Activated T-helper 2 cell treated with anti-CD3 and anti-CD28 coated beads, Interferon-gamma antibody, Interleukin-2, Interleukin-4, amounts not matched to agents 10 μg/mL and 5 μg/mL and 100 μg/mL, durations not matched to agents 14 hours and 24 hours and 36 hours (primary cell): ENCODE measurements at places on chromosomes 2 and 18. TPM values are rescaled to one million over a fixed set of nuclear protein-coding genes. Genes with fewer than 3 reads are reported as not detected.

- DNase-seq: no peak
- H3K4me3 ChIP-seq: no peak overlapping the region
- H3K27me3 ChIP-seq: peaks cover 1% of the 10 kb centered on the region
- no peak overlapping the region for H3K27ac ChIP-seq
Measured at GRCh38 chr18:55522011-55522410, 66.0 kb downstream of the TCF4 start.

DNA sequence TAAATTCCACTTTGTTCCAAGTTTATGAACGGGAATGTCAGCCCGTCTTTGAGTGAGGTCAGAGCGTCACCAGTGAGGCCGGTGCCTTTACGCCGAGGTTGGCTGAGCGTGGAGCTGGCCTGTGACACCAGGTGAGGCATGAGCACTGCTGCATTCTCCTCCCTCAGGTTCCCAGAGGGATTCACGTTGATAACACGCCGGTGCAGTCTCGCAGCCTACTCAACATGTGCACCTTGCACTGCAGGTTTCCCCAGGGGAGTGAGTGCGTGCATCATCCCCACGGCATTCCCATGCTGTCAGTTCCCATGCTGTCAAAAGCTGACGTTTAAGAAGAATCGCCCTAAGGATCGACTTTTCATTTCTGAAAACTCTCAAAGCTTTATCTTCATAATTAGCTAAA, 213.3 kb downstream of the LDLRAD4 start:
- no peak overlapping the region for H3K4me3 ChIP-seq
- DNase-seq: no peak
- peaks cover 42% of the 10 kb centered on the region for H3K4me1 ChIP-seq
- H3K36me3 ChIP-seq: no peaks in the 10 kb centered on the region
- H3K27me3 ChIP-seq: no peaks in the 10 kb centered on the region

DNA sequence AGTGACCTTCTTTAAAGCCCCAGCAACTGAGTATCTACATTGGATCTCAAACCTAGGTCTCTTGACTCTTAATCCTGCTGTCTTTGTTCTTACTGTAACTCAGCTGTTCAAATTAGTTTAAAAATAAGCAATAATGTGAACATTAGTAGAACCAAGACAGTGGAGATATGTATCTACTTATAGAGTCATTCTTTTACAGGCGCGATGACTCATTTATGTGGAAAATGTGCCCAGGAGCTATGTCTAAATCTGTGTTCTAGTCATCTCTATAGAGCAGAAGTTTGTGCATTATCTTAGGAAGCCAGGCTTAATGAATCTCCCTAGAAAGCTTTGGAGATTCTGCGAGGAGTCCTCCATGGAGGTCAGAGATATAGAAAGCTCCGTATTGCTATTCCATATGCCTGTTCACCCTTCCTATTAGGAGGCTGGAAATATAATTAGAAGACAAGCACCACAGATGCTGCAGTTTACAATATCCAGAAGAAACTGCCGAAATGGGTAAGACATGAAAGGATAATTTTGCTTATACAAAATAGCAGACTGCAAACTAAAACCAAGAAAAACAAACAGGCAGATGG, 211.6 kb downstream of the TRIB2 start:
- H3K4me1 ChIP-seq: peaks cover 12% of the 10 kb centered on the region
- H3K36me3 ChIP-seq: no peaks in the 10 kb centered on the region
- no peak overlapping the region for H3K27ac ChIP-seq
- no peak for DNase-seq
- no peak overlapping the region for H3K4me3 ChIP-seq
- H3K27me3 ChIP-seq: peaks cover 27% of the 10 kb centered on the region

DNA sequence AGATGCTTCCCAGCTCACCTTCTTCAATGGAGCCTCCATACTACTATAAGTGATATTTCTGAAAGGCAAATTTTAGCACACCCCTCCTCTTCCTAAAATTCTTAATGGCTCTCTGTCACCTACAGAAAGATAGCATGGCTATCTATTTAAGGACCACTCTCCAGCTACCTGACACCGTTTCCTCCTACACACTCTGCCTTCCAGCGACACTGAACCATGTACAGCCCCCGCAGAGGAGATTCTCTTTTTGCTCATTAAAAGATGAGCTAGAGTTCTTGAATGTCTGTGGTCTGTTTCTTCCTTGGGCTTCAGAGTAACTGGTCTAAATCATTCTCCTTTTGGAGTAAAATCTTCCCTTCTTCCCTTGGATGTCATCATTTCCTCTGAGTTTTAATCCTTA, 38.4 kb upstream of the GAREM1 start:
- no peak overlapping the region for H3K4me3 ChIP-seq
- no peaks in the 10 kb centered on the region for H3K36me3 ChIP-seq
- peaks cover 9% of the 10 kb centered on the region for H3K27me3 ChIP-seq
- no peak for DNase-seq
- H3K4me1 ChIP-seq: peaks cover 4% of the 10 kb centered on the region

- H3K27me3 ChIP-seq: no peaks in the 10 kb centered on the region
- H3K4me3 ChIP-seq: no peak overlapping the region
- no peak for DNase-seq
- no peak overlapping the region for H3K27ac ChIP-seq
Measured at GRCh38 chr2:232129483-232129882, 168.0 kb downstream of the DIS3L2 start.

- H3K4me3 ChIP-seq: no peak overlapping the region
- H3K4me1 ChIP-seq: peaks cover 13% of the 10 kb centered on the region
- no peaks in the 10 kb centered on the region for H3K27me3 ChIP-seq
- H3K36me3 ChIP-seq: peaks cover 20% of the 10 kb centered on the region
- no peak overlapping the region for H3K27ac ChIP-seq
Measured at GRCh38 chr2:71130905-71131244, 441 bp downstream of the MPHOSPH10 start.

DNA sequence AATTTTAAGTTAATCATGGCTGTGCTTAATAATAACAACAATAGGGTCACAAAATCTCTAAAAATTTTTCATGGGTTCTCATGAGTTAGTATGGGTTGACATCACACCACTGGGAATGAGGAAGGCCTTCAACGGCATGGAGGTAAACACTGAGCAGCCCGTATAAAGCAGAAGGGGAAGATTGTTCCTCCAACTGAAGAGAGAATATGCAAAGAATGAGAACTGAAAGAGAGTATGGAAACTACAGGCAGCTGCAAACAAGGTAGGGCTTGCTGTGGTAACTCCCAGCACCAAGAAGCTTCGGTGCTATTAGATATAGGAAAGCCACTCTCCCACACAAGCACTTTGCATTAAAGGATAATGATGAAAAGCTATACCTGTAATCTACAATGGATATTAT, 1242.3 kb upstream of the CELF4 start:
- H3K36me3 ChIP-seq: no peaks in the 10 kb centered on the region
- no peak for DNase-seq
- no peak overlapping the region for H3K4me3 ChIP-seq
- no peak overlapping the region for H3K27ac ChIP-seq

DNA sequence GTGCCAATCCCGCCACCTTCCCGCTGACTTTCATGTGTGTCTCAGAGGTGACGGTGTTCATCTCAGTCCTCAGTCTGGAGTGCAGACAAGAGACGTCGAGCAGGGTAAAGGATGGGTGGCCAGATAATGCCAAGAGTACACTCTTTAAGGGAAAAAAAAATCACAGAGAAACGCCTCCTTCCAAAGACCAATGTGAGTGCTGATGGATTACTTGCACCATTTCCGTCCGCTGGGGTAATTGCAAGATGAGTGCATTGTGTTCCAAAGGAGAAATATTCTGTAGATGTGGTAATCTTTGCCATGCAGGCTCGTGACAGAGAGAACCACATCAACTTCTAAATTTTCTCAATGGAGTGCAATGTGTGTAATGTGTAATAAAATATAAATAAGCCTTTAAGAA, 81.0 kb downstream of the KLHL29 start:
- no peak overlapping the region for H3K4me3 ChIP-seq
- H3K27me3 ChIP-seq: peaks cover 20% of the 10 kb centered on the region
- no peak for DNase-seq
- no peaks in the 10 kb centered on the region for H3K36me3 ChIP-seq
- peaks cover 3% of the 10 kb centered on the region for H3K4me1 ChIP-seq

GRCh38 chr2:143680885-143681405, 551.7 kb downstream of the ARHGAP15 start:
- DNase-seq: no peak
- no peaks in the 10 kb centered on the region for H3K27me3 ChIP-seq
- peaks cover 19% of the 10 kb centered on the region for H3K36me3 ChIP-seq
- no peak overlapping the region for H3K27ac ChIP-seq
- H3K4me1 ChIP-seq: no peaks in the 10 kb centered on the region
- no peak overlapping the region for H3K4me3 ChIP-seq

- DNase-seq: no peak
- no peaks in the 10 kb centered on the region for H3K4me1 ChIP-seq
- H3K27me3 ChIP-seq: no peaks in the 10 kb centered on the region
- no peak overlapping the region for H3K4me3 ChIP-seq
- H3K27ac ChIP-seq: no peak overlapping the region
Measured at GRCh38 chr2:235080101-235080500, 128.3 kb downstream of the SH3BP4 start.

GRCh38 chr2:202043475-202043874, 9.8 kb downstream of the FZD7 start:
- peaks cover 39% of the 10 kb centered on the region for H3K27me3 ChIP-seq
- no peaks in the 10 kb centered on the region for H3K36me3 ChIP-seq
- no peak overlapping the region for H3K4me3 ChIP-seq

DNA sequence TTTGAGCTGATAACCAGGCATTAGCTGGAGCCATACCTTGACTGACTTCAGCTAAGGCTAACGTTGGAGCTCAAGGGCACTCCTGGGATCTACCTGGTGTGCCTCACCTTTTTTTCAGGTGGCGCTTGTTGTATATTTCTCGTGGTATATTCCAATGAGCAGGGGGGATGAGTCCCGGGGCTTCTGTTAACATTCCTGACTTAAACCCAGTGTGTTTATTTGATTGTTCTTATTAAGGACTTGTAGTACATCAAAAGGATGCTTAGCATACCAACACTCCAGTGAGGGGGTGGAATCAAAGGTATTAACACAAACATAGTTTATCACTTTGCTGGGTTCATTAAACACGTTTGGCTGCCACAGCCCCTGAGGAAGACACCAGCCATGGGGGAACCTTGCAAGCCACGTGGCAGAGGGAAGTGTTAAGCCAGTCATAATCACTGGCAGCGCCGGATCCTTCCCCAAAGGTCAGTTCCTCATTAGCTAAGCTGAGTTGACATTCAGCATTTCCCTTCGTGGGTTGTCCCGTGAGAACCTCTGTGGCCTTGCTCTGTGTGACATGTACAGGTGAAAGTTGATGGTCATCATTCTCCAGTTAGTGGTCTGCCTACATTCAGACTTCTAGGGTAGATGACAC, 119.5 kb upstream of the MCFD2 start:
- no peak for DNase-seq
- H3K27me3 ChIP-seq: no peaks in the 10 kb centered on the region
- peaks cover 55% of the 10 kb centered on the region for H3K36me3 ChIP-seq
- peaks cover 12% of the 10 kb centered on the region for H3K4me1 ChIP-seq
- H3K4me3 ChIP-seq: no peak overlapping the region

DNA sequence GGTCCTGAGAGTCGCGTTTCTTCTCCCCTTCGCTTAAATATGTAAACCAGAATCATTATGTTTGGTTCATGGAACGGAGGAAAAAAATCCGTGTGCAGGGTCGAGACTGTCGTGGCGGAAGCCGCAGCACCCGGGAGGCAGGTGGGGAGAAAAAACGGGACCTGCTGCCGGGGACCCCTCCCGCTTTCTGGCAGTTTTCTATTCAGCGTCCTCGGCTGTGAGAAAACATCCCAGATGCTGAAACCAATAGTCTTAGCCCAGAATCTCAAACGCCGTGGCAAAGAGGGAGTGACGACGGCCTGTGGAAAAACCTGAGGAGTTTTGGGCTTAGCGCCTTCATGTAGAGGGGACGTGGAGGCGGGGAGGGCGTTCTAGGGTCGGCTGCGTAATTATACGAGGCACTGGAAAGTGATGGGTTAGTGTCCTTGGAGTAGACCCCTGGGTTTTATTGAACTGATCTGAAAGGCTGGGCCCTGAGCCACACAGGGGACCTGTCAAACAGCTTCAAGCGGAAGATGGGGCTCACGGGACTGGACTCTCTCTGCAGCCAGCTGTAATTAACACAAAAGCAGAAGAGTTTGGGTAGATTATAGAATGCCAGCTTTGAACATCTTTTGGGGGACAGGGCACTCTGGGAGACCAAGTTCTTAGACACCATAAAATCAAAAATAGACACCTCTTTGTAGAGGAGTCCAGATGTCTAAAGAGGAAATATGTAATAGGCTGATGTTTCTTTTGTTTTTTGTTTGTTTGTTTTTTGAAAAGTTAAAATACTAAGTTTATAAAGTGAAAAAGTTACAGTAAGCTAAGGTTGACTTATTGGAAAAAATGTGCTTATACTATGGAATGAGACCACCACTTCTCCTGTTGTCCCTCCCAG, 834 bp upstream of the BUB1 start:
- peak overlapping the region; percentile 86 for H3K4me3 ChIP-seq
- peaks cover 2% of the 10 kb centered on the region for H3K27me3 ChIP-seq
- peak; percentile 22 for DNase-seq
- H3K4me1 ChIP-seq: peaks cover 31% of the 10 kb centered on the region
- peak overlapping the region; percentile 90 for H3K27ac ChIP-seq
- H3K36me3 ChIP-seq: peaks cover 25% of the 10 kb centered on the region

- peaks cover 12% of the 10 kb centered on the region for H3K27me3 ChIP-seq
- peaks cover 2% of the 10 kb centered on the region for H3K4me1 ChIP-seq
- no peaks in the 10 kb centered on the region for H3K36me3 ChIP-seq
- no peak for DNase-seq
Measured at GRCh38 chr2:128579825-128580224, 261.2 kb upstream of the HS6ST1 start.

GRCh38 chr18:8046441-8046840, 479.3 kb downstream of the PTPRM start:
- H3K4me3 ChIP-seq: no peak overlapping the region
- no peaks in the 10 kb centered on the region for H3K36me3 ChIP-seq
- no peak for DNase-seq
- no peaks in the 10 kb centered on the region for H3K27me3 ChIP-seq
- H3K27ac ChIP-seq: no peak overlapping the region

GRCh38 chr2:85259101-85259590, 68.6 kb downstream of the TGOLN2 start:
- H3K4me3 ChIP-seq: no peak overlapping the region
- peaks cover 8% of the 10 kb centered on the region for H3K27me3 ChIP-seq
- peaks cover 3% of the 10 kb centered on the region for H3K4me1 ChIP-seq

DNA sequence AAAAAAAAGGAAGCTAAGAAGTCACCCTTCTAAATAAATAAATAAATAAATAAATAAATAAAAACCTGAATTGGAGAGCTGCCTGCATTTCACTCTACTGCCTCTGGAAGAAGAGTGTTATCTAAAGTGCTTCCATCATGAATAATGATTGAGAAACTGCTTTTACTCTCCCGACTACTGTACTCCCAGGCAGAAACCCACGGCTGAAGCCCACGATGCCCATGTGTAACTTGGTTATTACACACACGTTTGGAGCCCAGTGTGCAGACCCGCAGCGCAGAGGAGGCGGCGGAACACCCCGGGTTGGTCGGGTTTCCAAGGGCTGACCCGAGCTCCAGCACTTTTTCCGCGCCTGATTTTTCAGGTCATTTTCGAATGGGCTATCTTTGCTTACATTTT, 697 bp upstream of the SPATS2L start:
- H3K4me3 ChIP-seq: peak overlapping the region; percentile 92
- H3K27ac ChIP-seq: peak overlapping the region; percentile 91
- H3K36me3 ChIP-seq: peaks cover 12% of the 10 kb centered on the region
- peaks cover 38% of the 10 kb centered on the region for H3K4me1 ChIP-seq

GRCh38 chr2:155372969-155373368, 674.5 kb downstream of the KCNJ3 start:
- no peak for DNase-seq

The C2orf15 gene
- total RNA-seq: 0.16 TPM in 1 of 2 replicates, not detected in the other

The FAM237A gene
- total RNA-seq: not detected in 2 replicates

The TWIST2 gene
- total RNA-seq: not detected in 2 replicates

The UGP2 gene
- 90.8 and 91.2 TPM in 2 replicates for total RNA-seq

The TUBA4B gene
- total RNA-seq: not detected in 2 replicates

The PIK3C3 gene
- total RNA-seq: 50.4 and 51.6 TPM in 2 replicates

The NOSTRIN gene
- not detected in 2 replicates for total RNA-seq

The LYPD6B gene
- not detected in 2 replicates for total RNA-seq
